ENCODE measurements at places on chromosomes 13 and 19.
A peak's percentile ranks its signal among the peaks of the same experiment; 100 is the strongest.

- DNase-seq, result no peak
Measured at GRCh38 chr19:6693681-6694080, 23.7 kb upstream of the TNFSF14 start.

- DNase-seq, result peak; percentile 38
Measured at GRCh38 chr13:84645196-84646012, 763.1 kb upstream of the SLITRK1 start.

DNA sequence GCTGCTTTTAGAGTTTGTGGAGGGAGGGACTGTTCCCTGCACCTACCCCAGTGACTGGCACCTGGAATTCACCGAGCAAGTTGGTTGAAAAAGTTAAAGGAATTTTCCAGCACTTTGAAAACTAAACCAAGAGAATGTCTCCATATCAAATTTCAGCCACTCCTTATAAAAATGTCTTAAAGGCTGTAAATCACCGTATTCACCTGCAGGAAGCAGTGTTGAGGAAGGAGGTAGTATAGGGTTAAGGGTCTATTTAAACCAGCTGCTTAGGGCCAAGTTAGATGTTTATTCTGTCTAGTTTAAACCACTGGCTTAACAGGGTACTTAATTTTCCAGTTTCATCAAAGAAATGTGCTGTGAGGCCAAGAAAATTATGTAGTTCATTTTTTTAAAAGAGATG lies 3.8 kb upstream of the RAB20 start:
- no peak for DNase-seq

- DNase-seq, result no peak
Measured at GRCh38 chr13:111480503-111480902, 160.1 kb downstream of the TEX29 start.

GRCh38 chr13:32039528-32039927 lies 8.0 kb downstream of the FRY start:
- DNase-seq, result no peak

DNA sequence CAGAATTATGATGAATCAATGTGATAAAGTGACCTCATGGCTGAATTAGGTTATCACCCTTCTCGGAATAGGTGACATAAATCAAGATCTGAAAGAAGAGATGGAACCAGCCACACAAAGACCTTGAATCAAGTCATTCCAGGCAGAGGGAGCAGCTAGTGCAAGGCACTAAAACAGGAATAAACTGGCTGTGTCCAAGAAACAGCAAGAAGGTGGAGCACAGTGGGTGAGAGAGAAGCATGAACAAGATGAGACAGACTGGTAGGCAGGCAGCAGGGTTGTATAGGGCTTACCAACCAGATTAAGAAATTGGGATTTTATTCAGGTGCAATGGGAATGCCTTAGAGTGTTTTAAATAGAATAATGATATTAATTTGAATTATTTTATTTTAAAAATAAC lies 470.3 kb downstream of the PCDH20 start:
- no peak for DNase-seq

- DNase-seq, result peak; percentile 97
Measured at GRCh38 chr19:8342684-8343482, at the start of gene KANK3. KANK3 (minus strand) TSS chr19:8343262; CDS start chr19:8337828, 5,434 bp downstream.

- no peak for DNase-seq
Measured at GRCh38 chr19:49438261-49438660, 3.1 kb downstream of the SLC17A7 start.

DNA sequence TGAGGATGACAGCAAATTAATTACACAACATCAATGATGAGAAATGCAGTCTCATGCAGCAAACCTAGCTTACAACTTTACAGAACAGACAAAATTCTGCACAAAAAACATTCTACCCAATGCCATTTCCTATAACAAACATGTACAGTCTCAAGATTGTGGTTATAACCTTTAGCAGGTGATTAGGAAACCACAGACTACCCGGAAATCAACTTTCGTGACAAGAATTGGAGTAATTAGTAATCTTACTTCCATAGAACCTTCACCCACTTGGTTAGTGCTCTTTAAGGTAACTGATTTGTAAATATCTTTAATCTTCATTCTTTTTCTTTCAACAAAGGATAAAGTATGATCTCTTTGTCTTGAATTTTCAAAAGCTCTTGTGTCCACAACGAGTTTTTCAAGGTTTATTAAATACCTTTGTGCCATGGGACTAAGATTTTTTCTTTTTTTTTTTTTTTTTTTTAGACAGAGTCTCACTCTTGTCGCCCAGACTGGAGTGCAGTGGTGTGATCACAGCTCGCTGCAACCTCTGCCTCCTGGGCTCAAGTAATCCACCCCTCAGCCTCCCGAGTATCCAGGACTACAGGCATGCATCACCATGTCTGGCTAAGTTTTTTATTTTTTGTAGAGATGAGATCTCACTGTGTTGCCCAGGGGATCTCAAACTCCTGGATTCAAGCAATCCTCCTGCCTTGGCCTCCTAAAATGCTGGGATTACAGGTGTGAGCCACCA lies 78.8 kb downstream of the MAP4K1 start:
- no peak for DNase-seq

GRCh38 chr19:49492573-49493405 lies 3.4 kb upstream of the RPS11 start:
- no peak for DNase-seq

DNA sequence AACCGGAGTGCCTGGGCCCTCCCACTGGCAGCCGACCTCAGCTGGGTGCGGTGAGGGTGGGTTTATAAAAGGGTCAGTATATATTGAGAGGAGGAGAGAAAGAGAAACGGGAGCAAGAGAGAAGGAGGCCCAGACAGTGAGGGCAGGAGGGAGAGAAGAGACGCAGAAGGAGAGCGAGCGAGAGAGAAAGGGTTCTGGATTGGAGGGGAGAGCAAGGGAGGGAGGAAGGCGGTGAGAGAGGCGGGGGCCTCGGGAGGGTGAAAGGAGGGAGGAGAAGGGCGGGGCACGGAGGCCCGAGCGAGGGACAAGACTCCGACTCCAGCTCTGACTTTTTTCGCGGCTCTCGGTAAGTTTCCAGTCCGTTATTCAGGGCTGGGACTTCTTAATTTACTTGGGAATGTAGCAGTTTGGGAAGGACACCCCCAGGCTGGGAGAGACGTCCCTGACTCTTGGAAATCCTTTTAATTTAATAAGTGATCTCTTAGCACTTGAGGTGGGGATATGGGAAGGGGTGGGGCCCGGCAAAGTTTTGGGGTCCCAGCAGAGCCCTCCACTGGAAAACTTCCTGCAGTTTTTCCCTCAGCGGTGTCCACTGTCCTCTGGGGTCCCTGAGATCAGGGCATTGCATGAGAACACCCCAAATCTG lies at the start of gene EMP3:
Gene EMP3, plus strand, starts transcription at position 288 of the 646 bp plus-strand sequence. CDS start 1,293 bp downstream, outside the sequence.
- peak; percentile 94 for DNase-seq

GRCh38 chr13:99958406-99959126 lies 13.0 kb downstream of the ZIC5 start:
- no peak for DNase-seq
